ENCODE measurements at places on chromosomes 11 and 22. TPM values are rescaled to one million over a fixed set of nuclear protein-coding genes. Genes with fewer than 3 reads are reported as not detected.

DNA sequence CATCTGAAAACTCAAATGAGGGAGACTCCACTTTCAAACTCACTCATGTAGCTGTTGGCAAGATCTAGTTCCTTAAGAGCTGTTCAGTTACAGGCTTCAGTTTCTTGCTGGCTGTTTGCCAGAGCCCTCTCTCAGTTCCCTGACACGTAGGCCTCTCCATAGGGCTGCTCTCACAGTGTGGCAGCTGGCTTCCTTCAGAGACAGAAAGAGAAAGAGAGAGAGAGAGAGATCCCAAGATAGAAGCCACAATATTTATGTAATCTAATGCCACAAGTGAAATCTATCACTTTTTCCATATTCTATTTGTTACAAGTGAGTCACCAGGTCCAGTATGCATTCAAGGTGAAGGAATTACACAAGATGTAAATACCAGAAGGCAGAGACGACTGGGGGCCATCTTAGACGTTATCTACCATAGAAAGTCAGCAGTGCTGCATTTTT lies 168.8 kb downstream of the RCN1 start:
- no peak for DNase-seq

GRCh38 chr22:28064920-28065319 lies 145.9 kb upstream of the PITPNB start:
- DNase-seq = no peak

FAM83F gene
- total RNA-seq = not detected

GRCh38 chr11:95888439-95888838 lies 35.5 kb downstream of the MTMR2 start:
- no peak for DNase-seq

DNA sequence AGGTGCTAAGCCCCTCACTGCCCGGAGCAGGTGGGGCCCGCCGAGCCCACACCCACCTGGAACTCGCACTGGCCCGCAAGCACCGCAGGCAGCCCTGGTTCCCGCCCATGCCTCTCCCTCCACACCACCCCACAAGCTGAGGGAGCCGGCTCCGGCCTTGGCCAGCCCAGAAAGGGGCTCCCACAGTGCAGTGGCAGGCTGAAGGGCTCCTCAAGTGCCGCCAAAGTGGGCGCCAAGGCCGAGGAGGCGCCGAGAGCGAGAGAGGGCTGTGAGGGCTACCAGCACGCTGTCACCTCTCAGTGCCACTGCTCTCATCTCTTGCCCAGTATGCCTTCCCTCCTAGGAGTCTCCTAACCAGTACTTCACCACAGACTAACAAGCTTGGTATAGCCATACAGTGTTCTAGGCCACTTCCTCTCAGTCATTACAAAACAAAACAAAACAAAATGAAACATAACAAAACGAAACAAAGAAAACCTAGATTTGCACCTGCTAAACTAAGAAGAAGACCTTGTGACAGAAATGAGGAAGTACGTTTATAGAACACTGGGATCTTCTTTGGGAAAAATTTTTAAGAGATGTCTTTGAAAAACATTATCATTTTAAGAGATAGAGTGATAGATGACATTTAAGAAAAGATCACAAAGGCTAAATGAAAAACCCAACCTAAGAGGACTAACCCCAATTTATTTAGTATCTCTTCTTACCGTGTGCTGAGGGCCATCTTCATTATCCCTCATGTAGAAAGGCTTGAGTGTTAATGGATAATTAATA lies 47.7 kb upstream of the GAB2 start:
- no peak for DNase-seq

GRCh38 chr22:19903031-19903430 lies 38.5 kb upstream of the COMT start:
- no peak for DNase-seq
